SW480 (cell line): ENCODE measurements at places on chromosomes 3 and 15.
A peak's percentile ranks its signal among the peaks of the same experiment; 100 is the strongest.

GRCh38 chr15:89118481-89118989 lies 30.3 kb downstream of the ABHD2 start:
- DNase-seq, result no peak

DNA sequence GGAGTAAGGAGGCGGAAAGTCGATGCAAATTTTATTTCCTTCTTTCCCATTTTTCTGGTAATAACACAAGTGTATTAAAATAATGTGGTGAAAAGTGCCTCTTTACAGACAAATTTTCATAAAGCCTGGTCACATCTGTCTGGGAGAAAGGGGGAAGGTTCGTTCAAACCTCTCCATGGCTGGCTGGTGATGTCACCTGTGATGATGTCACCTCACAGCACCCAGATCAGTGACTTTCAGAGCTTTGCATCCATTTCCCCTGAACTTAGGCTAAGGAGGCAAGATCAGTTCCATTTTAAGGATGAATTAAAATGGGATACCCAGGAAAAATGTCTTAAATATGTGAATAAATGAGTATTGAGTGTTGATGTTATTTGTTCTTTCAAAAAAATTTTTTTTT lies 34.1 kb downstream of the ATP10A start:
- no peak for DNase-seq

DNA sequence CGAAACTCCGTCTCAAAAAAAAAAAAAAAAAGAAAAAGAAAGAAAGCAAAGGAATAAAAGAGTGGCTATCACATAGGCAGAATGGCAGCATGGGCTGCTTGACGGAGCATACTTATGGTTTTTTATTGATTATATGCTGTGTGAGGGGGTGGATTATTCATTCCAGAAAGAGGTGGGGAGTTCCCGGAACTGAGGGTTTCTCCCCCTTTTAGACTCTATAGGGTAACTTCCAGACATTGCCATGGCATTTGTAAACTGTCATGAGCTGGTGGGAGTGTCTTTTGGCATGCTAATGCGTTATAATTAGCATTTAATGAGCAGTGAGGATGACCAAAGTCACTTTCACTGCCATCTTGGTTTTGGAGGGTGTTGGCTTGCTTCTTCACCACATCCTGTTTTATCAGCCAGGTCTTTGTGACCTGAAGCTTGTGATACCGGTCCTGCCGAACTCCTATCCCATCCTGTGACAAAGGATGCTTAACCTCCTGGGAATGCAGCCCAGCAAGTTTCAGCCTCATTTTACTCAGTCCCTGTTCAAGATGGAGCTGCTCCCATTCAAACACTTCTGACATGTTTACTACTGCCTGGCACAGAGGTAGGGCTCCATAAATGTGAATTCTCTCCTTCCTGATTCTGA lies 15.8 kb upstream of the ABHD17C start:
- no peak for DNase-seq

- DNase-seq, result no peak
Measured at GRCh38 chr3:49880581-49881315, 11.0 kb upstream of the CAMKV start.

DNA sequence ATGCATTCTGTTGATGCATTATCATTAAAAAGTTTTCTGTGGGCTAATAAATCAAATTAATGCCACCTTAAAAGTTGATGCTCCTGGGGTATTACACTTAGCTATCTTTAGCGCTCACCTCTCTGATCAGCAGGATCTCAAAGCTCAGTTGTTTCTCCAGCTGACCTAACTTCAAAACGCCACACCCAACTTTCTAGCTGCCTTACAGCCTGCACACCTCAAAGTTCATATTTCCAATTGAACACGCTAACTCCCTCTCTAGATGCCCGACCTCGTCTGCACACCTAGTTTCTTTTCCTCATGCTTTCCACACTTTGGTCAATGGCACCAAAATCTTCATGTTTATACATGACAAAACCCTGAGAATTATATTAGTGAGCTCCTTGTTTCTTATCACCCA lies 98.2 kb upstream of the AGTR1 start:
- peak; percentile 32 for DNase-seq

DNA sequence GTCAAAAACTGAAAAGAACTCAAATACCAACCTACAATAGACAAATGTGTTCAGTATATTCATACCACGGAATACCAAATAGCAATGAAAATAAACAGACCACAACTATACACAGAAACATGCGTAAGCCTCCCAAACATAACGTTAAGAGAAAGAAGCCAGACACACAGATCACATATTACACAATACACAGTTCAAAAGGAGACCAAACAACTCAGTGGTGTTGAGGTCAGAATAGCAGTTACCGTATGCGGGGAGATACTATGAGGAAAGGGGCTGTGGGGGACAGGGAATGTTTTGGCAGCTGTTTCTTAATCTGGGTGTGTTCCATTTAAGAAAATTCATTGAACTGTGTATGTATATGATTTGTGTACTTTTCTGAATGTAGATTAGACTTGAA lies 6.6 kb downstream of the OSBPL10 start:
- no peak for DNase-seq

GRCh38 chr3:172536505-172536904 lies 13.3 kb upstream of the TNFSF10 start:
- no peak for DNase-seq

DNA sequence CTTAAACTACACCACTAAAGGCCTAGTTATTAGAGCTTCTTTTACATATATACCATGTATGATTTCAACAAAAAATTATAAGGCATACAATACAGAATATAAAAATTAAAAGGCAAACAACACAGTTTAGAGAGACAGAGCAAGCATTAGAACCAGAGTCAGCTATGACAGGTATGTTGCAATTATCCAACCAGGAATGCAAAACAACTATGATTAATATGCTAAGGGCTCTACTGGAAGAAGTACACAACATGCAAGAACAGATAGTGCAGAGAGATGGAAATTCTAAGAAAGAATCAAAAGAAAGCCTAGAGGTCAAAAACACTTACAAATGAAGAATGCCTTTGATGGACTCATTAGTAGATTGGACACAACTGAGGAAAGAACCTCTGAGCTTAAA lies 39.6 kb downstream of the CCDC54 start:
- DNase-seq, result no peak

DNA sequence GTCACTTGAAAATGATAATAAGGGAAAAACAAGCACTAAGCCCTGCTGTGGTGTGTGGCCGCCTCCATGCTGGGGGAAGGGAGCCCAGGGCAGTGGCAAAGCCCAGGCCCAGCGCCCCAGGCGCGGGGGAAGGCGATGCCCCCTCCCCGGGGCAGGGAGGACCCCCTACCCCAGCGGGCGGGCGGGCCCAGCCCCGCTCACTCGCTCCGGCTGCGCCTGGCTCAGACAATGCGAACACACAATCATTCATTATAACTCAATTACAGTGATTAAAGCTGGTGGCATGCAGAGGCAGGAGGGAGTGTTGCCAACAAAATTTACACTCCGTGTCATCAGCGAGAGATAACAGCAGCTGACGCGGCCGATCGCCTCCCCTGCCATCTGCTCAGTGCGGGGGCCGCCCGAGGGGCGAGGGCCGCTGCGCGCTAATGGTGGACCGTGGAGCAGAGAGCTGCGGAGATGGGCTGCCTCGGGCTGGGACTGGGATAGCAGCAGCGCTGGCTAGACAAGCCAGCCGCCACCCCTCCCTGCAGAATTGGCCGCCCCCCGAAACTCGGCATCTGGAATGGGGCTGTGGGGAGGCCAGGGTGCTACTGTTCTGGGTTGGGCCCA lies 64.1 kb downstream of the TLE3 start:
- DNase-seq, result peak; percentile 80
